Non-pigmented ciliary epithelial cell (primary cell): ENCODE measurements at places on chromosomes 3 and 15.
A peak's percentile ranks its signal among the peaks of the same experiment; 100 is the strongest.

DNA sequence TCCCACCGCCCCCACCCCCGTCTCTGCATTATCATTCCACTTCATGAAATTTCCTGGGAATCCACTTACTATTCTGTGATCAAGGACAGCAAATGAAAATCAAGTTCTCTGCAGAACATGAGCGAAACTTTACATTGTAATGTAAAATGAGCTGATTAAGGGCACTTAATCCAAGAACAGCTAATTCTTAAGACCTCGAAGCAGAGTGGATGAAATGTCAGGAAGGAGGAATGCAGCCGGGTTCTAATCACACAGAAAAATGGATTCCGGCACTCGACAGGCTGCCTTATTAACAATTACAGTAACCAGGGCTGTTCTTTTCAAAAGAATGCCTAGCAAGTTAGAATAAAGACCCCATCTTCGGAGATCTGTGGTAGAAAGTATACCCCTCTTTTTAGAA is 57.5 kb downstream of the RFTN1 start:
- DNase-seq: no peak

- DNase-seq: no peak
These were observed 46.3 kb downstream of the GPR171 start for GRCh38 chr3:151156618-151157216.

DNA sequence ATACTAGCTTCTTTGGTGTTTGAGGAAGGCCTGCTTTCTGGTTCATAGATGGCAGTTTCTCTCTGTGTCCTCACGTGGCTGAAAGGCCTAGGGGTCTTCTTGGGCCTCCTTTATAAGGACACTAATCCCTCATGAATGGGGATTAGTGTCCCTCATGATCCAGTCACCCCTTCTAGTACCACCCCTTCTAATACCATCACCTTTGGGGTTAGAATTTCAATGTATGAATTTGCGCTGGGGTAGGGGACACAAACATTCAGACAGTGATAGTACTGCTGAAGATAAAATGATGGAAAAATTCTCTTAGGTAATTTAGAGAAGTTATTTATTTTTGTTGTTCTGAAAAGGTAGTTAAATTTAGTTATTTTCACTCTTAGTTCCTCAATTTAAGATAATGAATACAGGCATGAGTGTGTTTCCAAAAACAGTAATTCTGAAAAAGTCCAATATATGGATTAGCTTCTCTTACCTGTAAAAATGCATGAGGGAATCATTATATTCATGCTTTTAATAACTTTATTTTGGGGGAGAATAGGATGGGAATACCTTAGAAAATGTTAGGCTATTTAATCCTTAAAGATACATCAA is 103.6 kb downstream of the FNDC3B start:
- DNase-seq: no peak

GRCh38 chr3:46405301-46406019 is 1.4 kb downstream of the CCR5AS start:
- no peak for DNase-seq

DNA sequence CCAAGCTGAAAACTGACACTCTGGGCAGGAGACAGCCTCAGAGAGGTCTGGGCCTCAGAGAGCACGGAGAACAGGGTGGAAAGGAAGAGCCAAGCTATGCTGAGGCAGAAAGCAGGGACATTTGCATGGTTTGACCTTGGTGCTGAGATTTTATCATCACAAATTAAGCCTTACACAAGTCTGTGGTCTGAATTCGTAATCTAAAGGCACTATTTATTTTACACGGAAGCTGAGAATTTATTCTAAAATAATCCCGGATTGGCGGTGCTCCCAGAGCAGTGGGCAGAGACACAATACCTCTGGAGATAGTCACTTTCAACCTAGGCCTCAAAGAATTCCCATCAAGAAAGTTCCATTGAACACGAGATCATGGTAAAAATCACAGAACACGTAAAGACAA is 47.5 kb downstream of the CFAP92 start:
- DNase-seq: peak; percentile 19

DNA sequence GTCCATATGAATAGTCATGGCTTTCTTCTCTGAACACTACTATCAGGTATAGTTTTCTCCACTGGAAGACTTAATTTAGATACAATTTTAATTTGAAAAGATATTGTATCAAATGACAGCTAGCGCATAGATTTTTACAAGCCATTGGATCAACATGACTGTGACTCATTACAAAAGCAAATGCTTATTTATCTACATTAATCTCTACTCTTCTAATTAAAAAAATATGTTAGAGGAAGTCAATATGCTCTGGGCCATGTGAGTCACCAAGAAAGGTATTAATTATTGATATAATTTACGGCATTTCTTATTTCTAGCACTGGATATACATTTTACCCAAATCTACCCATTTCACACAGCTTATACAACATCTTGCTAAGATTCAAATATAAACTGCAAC is 800.3 kb upstream of the GBE1 start:
- no peak for DNase-seq

DNA sequence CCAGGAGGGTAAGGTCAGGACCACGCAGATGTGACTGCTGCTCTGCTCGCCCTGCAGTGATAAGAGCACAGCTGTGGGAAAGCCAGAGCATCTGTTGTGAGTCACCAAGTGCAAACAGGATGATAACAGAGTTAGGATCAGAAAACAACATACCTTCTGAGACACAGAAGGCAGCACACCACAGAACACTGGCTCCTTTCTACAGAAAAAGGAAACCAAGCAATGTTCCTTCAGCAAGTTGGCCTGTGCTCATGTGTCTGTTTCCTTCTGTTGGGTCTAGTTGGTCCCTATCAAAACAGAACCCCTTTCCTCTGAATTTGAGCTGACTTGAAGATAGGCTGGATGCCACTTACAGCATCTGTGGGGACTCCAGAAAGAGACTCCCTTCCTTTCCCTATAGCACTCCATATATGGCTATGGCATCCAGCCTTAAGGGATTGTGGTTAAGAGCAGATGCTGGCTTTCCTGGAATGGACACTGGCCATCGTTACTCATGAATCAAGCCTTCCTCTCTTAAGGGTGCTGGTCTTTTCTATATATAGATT is 440.7 kb upstream of the THBS1 start:
- DNase-seq: peak; percentile 96

DNA sequence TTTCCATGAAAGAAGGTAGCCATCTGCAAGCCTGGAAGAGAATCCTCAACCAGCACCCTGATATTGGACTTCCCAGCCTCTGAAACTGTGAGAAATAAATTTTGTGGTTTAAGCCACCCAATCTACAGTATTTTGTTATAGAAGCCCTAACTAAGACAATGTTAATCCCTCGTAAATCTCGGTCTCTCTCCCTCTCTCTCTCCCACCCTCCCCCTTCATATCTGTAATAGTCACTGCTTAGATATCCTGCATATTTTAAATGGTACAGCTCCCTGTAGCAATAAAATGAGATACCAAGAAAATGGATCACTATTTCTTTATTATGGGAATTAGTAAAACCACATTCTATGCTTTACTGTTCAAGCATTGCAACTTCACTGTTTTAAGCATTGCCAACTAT is 21.0 kb upstream of the FAM174B start:
- DNase-seq: no peak

- no peak for DNase-seq
These were observed 41.8 kb downstream of the EPHB3 start for GRCh38 chr3:184603151-184604030.

GRCh38 chr3:169162107-169162506 is 501.4 kb downstream of the MECOM start:
- DNase-seq: no peak

- no peak for DNase-seq
These were observed 74.5 kb downstream of the FOXP1 start for GRCh38 chr3:71509066-71509465.

- no peak for DNase-seq
These were observed 6.9 kb upstream of the SLC9A9 start for GRCh38 chr3:143855183-143855582.

DNA sequence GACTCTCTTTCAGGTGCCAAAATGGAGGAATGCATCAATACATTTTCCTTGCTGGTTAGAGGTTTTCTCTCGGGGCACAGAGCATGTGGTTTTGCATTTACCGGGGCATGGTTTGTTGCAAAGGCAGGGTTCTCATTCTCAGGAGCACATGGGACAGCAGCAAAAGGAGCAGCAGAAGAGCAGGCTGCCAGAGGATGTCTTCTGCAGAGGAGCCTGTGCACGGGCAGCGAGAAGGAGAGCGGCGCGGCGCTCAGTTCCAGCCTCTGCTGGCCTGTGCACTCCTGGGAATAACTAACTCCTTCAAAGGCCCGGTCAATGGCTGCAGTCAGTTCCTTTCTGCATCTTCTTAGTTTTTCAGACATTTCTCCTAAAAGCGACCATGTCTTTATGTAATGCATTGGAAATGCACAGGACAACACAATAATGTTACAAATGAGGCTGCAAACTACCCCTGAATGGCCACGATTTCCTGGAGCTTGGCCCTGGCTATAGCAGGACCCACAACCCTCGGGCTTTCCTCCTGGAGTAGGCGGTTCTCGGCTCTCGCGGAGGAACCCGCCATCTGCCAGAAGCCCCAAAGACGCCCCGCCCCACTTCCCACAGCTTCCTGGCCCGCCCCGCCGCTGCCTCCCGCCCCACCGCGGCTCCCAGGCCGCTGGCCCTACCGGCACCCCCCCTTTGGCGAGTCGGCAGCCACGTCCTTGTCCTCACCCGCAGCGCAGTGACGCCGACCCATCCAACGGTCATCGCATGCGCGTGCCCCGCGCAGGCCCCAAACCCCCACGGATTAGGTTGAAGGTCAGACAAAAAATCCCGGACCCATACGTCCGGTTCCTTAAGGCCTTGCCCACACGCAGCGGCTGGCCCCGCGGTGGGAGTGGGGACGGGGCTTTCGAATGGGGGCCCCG is at the start of gene C3orf62:
C3orf62 (minus strand) TSS at position 758 of the 908 bp plus-strand sequence; CDS start at position 398, 360 bp downstream.
- peak; percentile 46 for DNase-seq

- no peak for DNase-seq
These were observed 13.9 kb downstream of the OR5H15 start for GRCh38 chr3:98180319-98180890.
